ENCODE measurements at places on chromosomes 2 and 18.
A peak's percentile ranks its signal among the peaks of the same experiment; 100 is the strongest.

- no peak for DNase-seq
These were observed 78.9 kb downstream of the MYT1L start for GRCh38 chr2:2252179-2252578.

DNA sequence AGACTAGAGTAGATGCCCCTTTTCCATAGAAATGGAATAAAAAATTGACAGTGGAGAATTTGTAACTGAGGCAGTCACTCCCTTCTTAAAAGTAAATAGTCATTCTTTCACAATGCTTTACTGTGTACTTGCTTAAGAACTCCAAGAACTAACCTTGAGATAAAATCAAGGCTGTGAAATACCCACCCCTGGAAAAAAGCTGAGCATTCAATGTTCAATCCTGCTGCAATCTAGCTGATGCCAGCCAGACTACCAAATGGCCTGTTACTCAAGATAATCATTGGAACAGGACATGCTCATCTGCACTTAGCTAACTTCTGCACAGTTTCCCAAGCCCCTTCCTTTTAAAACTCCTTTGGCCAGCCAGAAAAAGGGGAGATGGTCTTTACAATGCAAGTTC, 367.4 kb upstream of the GULP1 start:
- DNase-seq = no peak

DNA sequence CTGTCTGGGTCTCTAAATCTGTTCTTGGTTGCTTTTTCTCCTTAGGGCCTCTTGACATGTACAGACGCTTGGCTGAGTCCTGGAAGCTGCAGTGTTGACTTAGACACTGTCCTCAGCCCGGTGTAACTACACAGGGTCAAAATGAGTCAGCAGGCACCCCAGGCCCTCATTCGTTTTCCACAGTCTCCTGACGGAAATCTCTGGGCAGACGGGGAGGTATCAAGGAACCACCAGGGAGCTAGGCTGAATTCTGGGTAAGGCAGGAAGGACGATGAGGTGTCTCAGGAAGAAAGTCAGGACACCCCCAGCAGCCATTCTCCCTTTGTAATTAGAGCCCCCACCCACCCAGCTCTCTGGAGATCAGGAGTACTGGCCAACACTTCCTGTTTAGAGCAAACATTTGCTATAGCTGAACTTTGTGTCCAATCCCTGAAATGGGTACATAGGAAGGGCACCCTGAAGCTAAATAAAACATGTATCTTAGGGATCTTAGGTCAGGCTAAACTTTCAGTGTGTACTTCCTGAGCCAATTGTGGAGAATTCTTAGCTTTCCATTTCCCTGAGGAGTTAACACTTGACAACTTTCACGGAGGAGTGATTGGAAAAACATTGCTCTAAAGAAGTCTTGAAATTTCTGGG, 23.9 kb upstream of the EPAS1 start:
- no peak for DNase-seq

DNA sequence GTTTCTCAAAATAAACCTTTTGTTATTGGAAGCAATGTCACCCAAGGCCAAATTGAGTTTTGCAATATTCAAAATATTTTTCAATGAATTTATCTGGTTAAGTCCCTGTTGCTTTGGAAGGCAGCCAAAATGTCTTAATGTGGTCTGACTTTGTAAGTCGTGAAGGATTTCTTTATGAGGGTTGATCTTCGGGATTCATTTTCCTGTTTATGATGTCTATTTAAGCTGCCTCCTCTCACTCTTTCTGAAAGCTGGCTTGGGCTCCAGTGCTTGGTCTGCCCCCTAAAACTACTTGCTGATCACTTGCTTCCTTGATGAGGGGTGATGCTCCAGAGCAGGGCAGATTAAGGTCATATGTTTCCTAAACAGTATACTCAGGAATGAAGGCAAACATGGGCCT, 141.1 kb downstream of the ANTXR1 start:
- DNase-seq = no peak

DNA sequence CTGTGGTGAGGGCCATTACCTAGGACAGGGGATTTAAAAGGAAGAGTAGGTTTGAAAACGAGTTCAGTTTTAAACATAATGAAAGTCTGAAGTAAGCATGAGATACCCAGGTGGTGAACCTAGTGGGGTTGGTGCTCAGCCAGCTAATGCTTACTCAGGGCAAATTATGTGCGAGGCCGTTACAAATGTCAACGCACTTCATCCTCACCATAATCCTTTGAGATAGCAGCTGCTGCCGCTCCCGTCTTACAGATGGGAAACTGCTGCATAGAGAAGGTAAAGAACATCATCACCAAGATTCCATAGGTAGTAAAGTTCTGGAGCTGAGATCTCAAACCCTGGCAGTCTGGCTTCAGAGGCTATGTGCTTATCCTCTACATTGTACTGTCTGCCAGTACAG, 209.0 kb downstream of the DYM start:
- no peak for DNase-seq

DNA sequence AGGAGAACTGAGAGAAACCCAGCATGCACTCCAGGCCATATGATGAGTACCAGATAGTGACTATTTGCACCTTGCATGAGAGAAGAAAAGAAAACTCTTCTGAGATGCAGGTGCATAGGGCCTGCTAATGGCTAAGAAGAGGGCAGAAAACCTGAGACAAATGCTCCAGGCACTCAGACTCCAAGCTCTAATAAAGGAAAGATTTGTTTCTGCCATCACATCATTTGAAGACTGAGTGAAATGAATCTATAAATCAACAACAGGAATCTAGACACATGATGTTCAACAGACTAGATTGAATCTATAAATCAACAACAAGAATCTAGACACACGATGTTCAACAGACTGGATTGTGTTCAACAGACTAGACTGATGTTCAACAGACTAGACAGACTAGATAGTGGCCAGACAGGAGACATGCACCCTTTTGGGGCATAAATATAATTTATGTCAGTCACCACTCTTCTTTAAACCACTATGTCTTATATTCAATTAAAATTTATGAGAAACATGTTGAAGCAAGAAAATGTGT, 482.7 kb upstream of the UBE2E3 start:
- DNase-seq = no peak

- no peak for DNase-seq
These were observed 264.3 kb upstream of the SLC39A10 start for GRCh38 chr2:195392446-195393336.

GRCh38 chr2:187461294-187462261, 13.5 kb upstream of the CALCRL start:
- DNase-seq = no peak

DNA sequence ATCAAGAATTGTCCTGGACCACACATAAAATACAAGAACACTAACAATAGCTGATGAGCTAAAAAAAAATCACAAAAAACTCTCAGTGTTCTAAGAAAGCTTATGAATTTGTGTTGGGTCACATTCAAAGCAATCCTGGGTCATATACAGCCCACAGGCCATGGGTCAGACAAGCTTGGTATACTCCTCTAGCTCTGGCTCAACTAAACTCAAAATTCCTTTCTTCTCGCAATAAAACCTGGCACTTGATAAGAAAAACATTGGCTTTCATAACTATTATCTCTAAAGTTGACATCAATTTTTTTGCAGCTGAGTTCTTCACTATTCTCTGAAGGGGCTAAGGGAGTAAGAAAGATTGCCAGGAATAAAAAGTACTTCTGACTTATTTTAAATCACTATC, 38.3 kb downstream of the FBXO48 start:
- DNase-seq = no peak

DNA sequence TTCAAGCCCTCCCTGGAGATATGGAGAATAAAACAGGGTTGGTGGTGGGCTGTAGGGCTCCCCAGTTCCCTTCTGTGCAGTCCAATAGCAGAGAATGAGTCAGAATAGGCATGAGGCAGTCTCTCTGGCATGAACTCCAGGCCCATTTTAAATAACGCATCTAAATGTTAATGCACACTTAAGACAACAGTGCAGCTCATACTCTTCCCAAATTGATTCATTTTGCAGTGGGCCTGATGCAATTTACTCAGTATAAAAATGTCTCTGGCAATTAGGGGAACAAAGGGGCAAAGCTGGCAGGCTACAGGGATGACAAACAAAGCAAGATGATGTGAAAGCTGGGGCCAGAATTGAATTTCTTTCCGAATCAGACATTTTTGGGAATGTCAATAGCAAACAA, 402.8 kb downstream of the CLIP4 start:
- DNase-seq = no peak

- peak; percentile 56 for DNase-seq
These were observed 134.2 kb downstream of the SMAD7 start for GRCh38 chr18:48816554-48816953.

DNA sequence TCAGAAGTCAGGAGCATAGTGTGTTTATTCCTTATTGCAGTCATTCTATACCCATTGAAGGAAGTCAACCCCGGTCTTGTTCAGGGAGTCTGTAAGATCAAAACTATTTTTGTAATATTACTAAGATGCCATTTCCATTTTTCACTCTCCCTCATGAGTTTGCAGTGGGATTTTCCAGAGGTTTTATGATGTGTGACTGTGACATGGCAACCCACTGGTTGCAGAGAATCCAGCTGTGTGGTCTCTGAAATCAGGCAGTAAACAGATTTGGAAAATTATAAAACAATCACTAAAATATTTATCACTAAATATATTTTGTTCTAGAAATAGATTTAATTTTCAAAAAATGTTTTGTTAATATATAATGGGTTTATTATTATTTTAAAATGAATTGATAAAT, 38.1 kb downstream of the DLGAP1 start:
- DNase-seq = no peak

Data from activated effector memory CD4-positive, alpha-beta T cell treated with anti-CD3 and anti-CD28 coated beads, Interleukin-2, amount 50 U/mL, for 16 hours (primary cell).